ENCODE measurements at places on chromosomes 11 and 22.

DNA sequence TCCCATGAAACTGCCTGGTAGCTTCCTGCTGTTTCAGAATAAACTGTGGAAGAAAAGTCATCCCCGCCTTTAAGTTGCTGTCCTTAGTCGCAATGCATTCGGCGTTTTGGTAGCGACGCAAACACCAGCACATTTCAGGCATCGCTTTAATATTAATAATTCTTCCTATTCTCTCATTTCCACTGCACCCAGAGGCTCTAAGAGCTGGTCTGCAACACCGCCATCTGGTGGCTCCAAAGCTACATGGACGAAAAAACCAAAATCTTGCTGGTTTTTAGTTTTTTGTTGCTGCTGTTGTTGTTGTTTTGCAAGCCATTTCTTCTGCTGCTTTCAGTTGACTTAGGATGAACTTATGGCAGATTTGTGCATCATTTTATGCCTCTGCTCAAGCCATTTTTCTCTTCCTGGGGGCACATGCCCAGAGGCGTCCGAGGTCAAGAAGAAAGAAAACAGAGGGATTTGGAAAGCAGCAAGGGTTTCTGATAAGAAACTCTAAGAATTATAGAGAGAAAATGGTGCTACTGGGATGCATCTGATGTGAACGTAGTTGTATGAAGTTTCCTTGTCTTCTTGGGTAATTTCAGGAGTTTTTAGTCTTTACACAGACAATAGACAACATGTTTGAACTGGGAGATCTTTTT lies 345.4 kb upstream of the KIRREL3 start:
- DNase-seq = no peak

- no peak for DNase-seq
These were observed 13.1 kb upstream of the RPL3 start for GRCh38 chr22:39332441-39333064.

- no peak for DNase-seq
These were observed 9.3 kb downstream of the RSPH14 start for GRCh38 chr22:23132376-23133091.

DNA sequence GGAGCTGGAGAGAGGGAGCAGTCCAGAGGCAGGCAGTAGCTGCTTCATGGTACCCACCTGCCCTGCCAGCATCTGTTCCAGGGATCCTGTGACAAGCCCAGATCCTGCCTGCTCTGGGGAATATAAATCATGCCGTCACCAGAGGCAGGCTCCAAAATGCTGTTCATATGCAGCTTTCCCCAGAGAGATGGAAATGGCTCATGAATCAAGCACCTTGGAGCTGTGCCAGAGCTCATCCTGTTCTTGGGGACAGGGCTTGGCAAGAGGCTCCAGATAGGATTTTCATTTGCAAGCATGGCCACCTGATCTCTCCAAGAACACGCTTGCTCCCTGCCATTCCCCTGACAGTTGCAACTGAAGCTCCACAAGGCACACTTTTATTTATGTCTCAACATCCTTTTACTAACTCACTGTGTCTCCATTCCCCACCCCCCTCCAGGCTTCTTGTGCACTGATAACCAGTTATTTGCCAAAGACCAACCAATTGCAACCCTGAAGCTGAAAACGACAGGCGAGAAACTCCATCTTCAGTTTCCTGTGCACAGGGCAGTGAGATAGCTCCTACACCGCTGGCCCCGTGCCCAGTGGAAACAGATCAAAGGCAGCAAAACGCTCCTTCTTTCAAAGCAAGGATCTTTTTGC lies 115.8 kb upstream of the PITPNB start:
- DNase-seq = no peak

GRCh38 chr22:19197997-19198865 lies 19.7 kb upstream of the SLC25A1 start:
- no peak for DNase-seq

GRCh38 chr22:46845296-46846149 lies 83.1 kb downstream of the TBC1D22A start:
- DNase-seq = no peak

DNA sequence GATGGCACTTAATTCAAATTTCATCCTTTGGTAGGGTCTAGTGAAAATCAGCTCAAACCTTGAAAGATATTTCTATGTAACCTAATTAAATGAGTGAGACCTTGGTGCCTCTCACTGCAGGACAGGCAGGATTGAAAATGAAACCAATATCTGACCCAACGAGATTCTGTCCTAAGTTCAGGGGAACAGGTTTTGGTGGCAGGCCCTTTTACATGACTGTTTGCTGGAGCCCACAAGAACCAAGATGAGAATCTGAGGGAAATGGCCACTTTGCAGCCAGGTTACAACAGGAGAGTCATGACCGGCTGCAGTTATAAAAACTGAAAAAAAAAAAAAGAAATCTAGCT lies 130.2 kb downstream of the TRIM44 start:
- no peak for DNase-seq

- no peak for DNase-seq
These were observed 82.2 kb downstream of the BUD13 start for GRCh38 chr11:116690611-116691010.

- DNase-seq = no peak
These were observed 52.8 kb downstream of the CYTH4 start for GRCh38 chr22:37334859-37335805.

- DNase-seq = no peak
These were observed 169.3 kb upstream of the BLID start for GRCh38 chr11:122285070-122285988.

- no peak for DNase-seq
These were observed 19.7 kb upstream of the OSBPL5 start for GRCh38 chr11:3184732-3185347.

- DNase-seq = no peak
These were observed 4.9 kb downstream of the MYOD1 start for GRCh38 chr11:17724020-17724908.

DNA sequence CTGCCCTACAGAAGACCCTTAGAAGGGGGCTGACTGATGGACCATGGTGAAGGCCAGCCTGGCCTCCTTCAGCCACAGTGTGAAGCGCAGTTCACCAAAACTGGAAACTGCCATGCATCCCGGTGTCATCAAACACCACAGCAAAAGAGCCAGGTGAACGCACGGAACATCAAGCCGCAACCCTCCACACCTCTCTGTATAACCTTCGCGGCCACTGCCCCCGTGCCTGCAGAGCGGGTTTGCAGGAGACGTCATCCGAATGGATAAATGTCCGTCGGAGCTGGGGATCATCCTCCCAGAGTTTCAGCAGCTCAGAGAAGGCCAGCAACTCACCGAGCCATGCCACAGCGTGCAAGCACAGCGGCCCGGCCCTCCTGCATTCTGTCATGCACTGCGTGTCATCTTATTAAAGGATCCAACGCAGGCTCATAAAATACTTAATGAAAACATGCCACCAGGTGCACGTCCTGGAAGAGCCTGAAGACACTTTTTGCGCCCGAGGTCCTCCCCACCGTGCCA lies 309.9 kb downstream of the BRD1 start:
- DNase-seq = no peak

- DNase-seq = no peak
These were observed 226.7 kb upstream of the ARHGAP42 start for GRCh38 chr11:100460426-100460825.

DNA sequence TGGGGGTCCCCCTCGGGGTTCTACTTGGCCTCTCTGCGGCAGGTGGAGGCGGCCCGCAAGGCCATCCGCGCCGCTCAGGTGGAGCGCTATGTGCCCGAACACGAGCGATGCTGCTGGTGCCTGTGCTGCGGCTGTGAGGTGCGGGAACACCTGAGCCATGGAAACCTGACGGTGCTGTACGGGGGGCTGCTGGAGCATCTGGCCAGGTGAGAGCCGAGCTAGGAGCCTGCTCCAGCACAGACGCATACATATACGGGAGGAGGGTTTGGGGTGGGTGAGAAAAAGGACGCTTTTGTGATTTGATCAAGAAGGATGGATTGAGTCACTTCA lies 415 bp downstream of the CENATAC start:
- DNase-seq = no peak

GRCh38 chr11:62012832-62013461 lies 45.5 kb upstream of the FTH1 start:
- DNase-seq = no peak

DNA sequence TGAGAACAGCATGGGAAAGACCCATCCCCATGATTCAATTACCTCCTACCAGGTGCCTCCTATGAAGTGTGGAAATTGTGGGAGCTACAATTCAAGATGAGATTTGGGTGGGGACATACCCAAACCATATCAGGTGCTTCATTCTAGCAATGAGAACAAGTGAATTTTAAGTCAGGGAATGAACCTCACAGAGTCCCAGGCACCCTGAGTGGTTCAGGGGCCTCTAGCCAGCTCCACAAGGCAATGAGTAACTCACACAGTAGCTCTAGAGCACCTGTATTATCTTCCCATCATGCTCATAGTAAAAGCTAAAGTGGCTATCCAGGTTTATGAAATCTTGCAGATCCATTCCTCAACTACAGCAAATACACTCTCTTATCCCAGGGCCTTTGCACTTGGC lies 13.1 kb upstream of the ACCSL start:
- DNase-seq = no peak

Measured in activated CD8-positive, alpha-beta memory T cell treated with anti-CD3 and anti-CD28 coated beads, Interleukin-2, amount 50 U/mL, for 4 hours (primary cell).